ENCODE measurements at places on chromosomes 12 and 14.
A peak's percentile ranks its signal among the peaks of the same experiment; 100 is the strongest.

DNA sequence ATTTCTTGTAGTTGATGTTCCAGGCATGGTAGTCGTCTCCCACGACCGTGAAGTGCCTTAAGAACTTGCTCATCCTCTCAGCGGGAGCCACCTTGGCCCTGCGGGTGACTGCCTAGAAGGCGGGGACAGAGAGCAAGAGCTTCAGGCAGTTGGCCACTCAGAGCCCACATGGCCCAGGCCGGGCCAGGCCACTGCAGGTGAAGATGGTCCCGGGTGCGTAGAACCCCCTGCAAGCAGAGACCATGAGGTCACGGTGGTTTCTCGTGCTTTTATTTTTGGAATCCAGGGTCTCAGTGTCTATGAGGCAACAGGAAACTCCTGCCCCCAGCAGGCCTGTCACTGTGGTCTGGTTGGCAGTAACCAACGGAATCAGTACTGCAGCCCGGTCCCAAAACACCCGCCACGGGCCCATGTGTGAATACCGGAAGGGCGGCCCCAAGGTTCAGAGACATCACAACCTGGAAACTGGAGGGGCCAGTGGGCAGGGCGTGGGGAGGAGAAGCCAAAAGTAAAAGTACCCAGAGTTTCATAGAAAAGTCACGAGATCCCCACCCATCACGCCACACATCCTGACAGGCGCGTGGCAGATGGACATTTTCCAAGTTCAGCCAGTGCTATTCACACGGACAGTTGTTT lies 27.5 kb downstream of the HVCN1 start:
- no peak for DNase-seq

GRCh38 chr12:128940974-128941373 lies 87.7 kb downstream of the GLT1D1 start:
- DNase-seq, result no peak

DNA sequence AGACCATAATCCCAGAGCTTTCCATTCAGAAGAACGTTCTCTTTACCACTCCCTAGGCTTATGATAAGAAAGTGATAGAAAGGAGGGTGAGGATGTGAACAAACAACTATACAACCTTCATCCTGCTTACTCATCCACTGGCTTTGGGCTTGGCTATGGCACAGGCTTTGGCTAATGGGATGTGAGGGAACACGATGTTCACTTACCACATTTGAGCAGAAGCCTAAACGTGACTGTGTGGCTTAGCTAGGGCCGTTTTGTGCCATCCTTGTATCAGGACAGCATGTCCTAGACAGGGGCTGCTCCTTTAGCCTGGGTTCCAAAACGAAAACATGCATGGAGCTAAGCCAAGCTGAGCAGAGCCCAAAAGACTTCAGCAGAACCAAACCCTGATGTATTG lies 118.6 kb upstream of the CCDC175 start:
- no peak for DNase-seq

GRCh38 chr14:50607181-50607580 lies 47.2 kb downstream of the ATL1 start:
- DNase-seq, result no peak

DNA sequence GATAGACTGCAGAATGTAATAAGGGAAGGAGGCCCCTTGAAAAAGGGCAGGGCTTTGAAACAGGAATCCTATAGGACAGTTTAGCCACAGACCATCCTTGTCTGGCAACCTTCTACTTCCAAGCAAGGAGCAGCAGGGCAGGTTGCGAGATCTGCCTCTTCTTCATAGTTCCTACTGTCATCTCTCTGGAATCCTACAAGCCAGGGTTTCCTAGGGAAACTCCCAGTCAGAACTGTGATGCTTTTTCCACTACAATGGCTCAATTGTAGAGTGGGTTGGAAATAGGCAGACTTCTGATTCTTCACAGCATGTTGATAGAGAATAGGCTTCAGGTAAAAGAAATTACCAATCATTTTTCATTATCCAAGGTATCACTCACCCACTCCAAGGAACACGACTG lies 186.3 kb downstream of the DACT1 start:
- DNase-seq, result no peak

- DNase-seq, result peak; percentile 63
Observed at GRCh38 chr12:105992849-105993740, 145.7 kb downstream of the NUAK1 start.

DNA sequence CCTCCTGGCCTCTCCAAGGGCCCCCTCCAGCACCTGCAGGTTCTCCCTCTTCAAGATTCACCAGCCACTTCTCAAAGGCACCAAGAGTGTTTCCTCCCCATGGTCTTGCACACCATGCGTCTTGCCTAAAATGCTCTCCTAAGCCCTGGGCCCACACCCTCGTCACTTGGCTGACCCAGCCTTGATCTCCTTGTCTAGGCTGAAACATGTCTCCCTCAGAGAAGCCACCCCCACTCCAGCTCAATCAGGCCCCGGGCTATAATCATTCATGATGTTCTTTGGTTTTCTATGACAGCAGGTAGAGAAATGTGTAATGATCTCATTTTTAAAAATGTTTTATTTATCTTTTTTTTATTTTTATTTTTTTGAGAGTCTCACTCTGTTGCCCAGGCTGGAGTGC lies 88.1 kb downstream of the EFCAB11 start:
- DNase-seq, result no peak

GRCh38 chr14:26206640-26207039 lies 391.2 kb downstream of the NOVA1 start:
- no peak for DNase-seq

DNA sequence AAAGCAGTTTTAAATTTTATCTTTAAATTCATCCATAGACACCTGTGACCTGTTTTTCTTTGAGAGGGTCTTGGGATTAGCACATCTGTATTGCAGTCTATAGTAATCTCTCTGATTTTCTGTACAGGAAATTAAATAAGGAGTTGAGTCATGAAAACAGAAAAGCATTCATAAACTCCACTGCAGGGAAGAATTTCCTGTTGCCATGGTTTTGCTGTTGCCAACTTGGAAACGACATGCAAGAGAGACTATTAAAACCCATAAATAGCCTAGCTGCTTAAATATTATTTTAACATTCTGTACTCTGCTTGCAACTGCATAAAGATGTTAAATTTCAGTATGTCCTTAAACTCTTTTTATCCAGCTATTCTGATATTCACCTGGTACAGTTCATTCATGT lies 281.0 kb upstream of the RGS6 start:
- peak; percentile 95 for DNase-seq

DNA sequence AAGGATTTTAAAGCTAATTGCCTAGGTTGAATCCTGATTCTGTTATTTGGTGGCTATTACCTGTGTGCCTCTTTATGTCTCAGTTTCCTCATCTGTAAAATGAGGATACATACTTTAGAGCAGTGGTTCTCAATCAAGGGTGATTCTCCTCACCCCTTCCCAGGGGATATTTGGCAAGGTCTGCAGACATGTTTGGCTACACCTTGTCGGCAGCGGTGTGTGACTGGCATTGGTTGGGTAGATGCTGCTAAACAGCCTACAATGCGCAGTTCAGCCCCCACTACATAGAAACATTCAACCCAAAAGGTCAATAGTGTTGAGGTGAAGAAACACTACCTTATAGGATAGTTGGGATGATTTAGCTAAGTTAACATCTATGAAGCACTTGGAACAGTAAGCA lies 23.4 kb downstream of the LDHB start:
- no peak for DNase-seq

DNA sequence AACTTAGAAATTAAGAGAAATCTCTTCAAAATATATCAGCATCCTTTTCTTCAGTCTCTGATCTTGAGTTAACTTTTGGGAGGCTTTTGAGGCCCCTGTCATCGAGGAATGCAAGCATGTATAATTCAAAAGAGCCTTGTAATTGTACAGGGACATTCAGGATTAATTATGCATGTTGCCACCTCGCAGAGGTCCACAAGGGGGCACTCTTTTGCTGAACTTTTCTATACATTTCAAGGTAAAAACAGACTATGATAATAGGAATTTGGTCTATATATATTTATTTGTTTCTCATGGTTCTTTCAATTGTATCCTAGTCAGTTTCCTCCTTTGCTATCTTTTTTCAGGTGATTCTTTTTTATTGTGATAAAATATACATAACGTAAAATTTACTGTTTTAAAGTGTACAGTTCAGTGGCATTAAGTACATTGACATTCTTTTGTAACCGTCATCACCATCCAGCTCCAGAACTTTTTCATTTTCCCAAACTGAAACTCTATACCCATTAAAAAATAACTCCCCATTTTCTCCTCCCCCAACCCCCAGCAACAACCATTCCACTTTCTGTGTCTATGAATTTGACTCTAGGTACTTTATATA lies 47.0 kb upstream of the SLC2A13 start:
- peak; percentile 71 for DNase-seq

DNA sequence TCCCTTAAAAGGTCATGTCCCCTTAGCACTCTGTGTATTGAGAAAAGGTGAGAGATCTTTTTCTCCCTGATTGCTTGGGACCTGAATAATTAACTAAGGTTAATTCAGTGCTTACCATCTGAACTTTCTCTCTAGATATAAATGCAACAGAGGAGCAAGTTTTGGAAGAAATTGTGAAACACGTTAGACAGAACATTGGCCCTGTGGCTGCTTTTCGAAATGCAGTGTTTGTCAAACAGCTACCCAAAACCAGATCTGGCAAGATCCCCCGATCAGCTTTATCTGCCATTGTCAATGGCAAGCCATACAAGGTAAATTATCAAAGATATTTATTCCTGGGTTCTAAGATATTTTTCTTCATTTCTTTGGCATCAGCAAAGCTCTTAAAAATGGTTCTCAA lies 175.5 kb downstream of the ACSS3 start:
- DNase-seq, result no peak

DNA sequence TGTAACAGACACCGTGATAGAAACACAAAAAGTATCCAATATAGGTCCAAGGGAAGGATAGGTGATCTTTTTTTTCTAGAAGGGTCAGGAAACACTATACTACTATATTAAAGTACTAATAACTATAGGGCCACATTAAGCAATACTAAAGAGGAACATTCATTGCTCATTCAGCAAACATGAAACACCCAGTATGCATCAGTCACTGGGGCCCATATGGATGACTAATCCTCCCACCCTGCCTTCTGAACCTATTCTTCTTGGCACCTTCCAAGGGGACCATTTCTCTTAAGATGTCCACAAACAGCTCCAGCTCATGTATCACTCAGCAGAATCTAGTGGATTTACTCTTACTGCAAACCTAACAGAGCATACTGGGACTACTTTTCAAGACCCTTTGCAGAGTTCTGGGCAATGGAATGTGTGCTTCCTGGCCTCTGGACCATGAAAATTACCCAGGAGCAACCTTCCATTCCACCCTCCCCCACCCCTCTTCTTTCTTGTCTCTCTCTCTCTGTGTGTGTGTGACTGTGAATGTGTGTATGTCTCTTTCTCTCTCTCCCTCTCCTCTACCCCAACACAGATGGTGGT lies 187.9 kb downstream of the EPS8 start:
- peak; percentile 72 for DNase-seq

DNA sequence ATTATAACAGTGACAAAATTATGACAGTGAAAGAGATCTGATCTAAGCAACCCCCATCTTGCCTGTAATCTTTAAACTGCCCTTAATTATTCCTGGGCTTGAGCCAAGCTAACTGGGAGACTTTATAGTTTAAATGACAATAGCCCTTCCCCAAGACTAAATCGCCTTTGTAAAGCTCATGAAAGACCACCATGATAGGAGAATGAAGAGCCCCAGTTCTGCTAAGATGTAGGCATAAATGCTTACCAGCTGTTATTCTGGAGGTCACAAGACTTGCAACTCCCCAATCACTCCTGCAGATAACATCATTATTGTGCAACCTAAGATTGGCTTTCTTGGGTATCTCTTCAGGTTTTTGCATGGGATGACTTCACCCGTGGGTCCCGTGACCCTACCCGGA lies 599.7 kb downstream of the KCNH5 start:
- DNase-seq, result no peak

- no peak for DNase-seq
Observed at GRCh38 chr14:100813291-100813690, 12.6 kb upstream of the MEG3 start.

GRCh38 chr14:22884076-22884737 lies 1.2 kb downstream of the REM2 start:
- no peak for DNase-seq

GRCh38 chr12:45668641-45669040 lies 60.9 kb upstream of the ARID2 start:
- DNase-seq, result no peak

DNA sequence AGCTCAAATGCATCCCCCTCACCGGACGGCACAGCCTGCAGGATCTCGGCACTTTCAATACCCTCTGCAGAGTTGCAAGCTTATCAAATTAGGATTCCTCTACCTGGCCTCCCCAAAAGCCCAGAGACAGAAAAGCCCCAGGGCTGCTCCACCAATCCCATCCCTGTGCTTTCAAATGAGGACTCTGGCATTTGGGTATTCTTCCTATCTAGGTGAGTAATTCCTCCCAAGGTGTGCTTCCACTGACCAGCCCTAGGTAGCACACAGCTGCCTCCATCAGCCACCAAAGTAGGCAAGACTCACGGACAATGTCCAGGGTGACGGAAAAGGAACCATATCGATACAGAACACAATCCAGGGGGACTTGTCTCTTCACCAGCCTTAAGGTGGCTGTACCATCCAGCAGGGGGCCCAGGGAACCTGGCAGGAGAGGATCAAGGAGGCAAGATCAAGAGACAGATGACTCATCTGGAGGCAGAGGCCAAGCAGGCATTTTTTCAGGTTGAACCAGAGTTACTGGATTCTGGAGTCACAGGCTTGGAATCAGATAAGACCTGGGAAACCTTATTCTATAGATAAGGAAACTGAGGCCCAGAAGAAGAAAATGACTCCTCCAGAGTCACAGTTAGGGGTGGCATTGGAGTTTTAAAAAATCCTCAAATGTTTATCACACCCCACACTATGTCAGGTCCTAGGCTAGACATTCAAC lies 9.9 kb downstream of the PMEL start:
- DNase-seq, result peak; percentile 34

Measured in cardiac fibroblast (primary cell).